Activated CD8-positive, alpha-beta T cell treated with anti-CD3 and anti-CD28 coated beads for 36 hours (primary cell): ENCODE measurements at places on chromosomes 13 and 19. TPM values are rescaled to one million over a fixed set of nuclear protein-coding genes. Genes with fewer than 3 reads are reported as not detected.

KCTD15 gene
- total RNA-seq: 8.8 TPM

PRRG2 gene
- 1.5 TPM for total RNA-seq

SIGLEC10 gene
- total RNA-seq: 0.32 TPM

C5AR1 gene
- 2.2 TPM for total RNA-seq

LILRA1 gene
- total RNA-seq: not detected

VSTM2B gene
- total RNA-seq: not detected

TYROBP gene
- total RNA-seq: 0.81 TPM

FGF22 gene
- not detected for total RNA-seq

BABAM1 gene
- 105 TPM for total RNA-seq

CEACAM8 gene
- not detected for total RNA-seq

PSG11 gene
- not detected for total RNA-seq

KXD1 gene
- total RNA-seq: 137 TPM

IGFL4 gene
- not detected for total RNA-seq

POU2F2 gene
- 40.7 TPM for total RNA-seq

LRRC63 gene
- total RNA-seq: 0.59 TPM

ZNF132 gene
- total RNA-seq: 3.4 TPM

DPF1 gene
- 1.0 TPM for total RNA-seq

NLRP11 gene
- 0.14 TPM for total RNA-seq

PTGIR gene
- total RNA-seq: 45.4 TPM

LGALS14 gene
- 1.8 TPM for total RNA-seq

DOHH gene
- 17.0 TPM for total RNA-seq

LHB gene
- total RNA-seq: not detected

NOTCH3 gene
- not detected for total RNA-seq

FLT1 gene
- 7.7 TPM for total RNA-seq

CPAMD8 gene
- total RNA-seq: not detected

DHDH gene
- total RNA-seq: 1.4 TPM

CGB8 gene
- not detected for total RNA-seq

SLC7A10 gene
- total RNA-seq: not detected

CACTIN gene
- 28.5 TPM for total RNA-seq

DCT gene
- not detected for total RNA-seq

RXFP2 gene
- not detected for total RNA-seq

CEACAM6 gene
- total RNA-seq: not detected

NALCN gene
- not detected for total RNA-seq

DKKL1 gene
- not detected for total RNA-seq

KCNC3 gene
- 0.81 TPM for total RNA-seq

SIPA1L3 gene
- 8.9 TPM for total RNA-seq

CASP14 gene
- not detected for total RNA-seq
